ENCODE measurements at places on chromosomes 13 and 19. TPM values are rescaled to one million over a fixed set of nuclear protein-coding genes. Genes with fewer than 3 reads are reported as not detected.

The KCNK6 gene
- 13.7 TPM for total RNA-seq

The LGI4 gene
- total RNA-seq, result 0.86 TPM

The LGALS7 gene
- total RNA-seq, result not detected

The PCDH17 gene
- not detected for total RNA-seq

The GSX1 gene
- not detected for total RNA-seq

Data from GM23248 (cell line).